Trophoblast cell (in vitro differentiated cells and primary cell): ENCODE measurements at places on chromosomes 5 and 9.

- peak; percentile 65 for DNase-seq
Observed at GRCh38 chr9:123044586-123044985, 11.1 kb downstream of the GPR21 start.

DNA sequence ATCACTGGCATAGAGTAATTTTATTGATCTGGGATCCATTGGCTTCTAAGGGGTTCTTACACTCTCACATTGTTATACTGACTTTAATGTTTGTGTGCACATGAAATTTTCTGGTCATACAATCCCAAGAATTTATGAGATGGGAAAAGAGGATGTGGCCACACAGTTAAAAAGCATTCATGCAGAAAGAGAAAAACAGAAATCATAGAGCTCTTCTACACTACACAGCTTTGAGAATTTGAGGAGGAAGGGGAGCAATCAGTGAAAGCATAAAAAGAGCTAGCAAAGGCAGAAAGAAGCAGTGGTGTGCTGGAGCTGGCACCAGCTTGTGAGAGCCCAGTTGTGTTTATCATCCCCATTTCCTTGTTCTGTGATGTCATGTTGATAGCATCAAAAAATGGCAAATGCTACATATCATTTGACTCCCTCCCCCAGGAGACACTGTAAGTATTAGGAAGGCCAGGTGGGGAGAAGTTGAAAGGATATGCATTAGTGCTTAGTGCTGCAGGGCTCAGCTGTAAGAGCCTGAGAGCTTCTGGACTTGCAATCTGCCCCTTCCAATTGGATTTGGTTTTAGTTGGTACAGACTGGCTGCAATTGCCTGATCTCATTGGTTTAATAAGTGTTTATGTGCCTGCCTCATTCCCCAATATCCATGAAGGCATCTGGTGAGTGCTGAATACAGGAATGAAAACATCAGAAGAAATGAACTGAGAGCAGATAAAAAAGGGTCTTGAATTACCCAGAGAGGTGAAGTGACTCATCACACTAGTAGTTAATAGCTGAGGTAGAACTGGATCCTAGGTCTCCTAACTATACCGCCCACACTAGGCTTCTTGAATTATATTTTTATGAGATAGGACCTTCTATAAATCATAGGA is 30.9 kb downstream of the RHOBTB3 start:
- DNase-seq, result no peak

DNA sequence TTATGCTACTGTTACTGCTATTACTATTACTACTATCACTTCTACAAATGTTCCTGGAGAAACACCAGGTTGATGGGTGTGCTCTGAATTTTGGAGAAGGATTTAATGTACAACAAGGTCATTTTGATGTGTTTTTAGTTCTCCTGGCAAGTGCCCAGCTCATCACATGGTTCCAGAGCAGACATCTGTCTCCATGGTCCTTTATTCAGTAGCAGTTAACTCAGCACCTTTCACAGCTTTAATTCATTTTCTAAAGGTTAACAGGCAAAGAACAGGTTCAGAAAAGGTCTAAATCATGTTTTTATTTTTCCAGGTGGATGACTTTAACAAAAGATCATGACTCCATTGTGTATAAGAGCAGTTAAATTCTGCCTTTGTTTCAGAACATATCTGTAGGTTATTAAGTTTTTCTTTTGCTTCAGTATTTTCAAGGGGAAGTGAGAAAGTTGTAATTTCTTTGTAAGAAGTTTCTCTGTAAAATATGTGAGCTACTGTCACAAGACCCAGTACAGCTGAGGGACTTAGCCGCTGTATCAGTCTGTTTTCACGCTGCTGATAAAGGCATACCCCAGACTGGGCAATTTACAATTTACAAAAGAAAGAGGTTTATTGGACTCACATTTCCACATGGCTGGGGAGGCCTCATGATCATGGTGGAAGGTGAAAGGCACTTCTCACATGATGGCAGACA is 41.9 kb downstream of the MTRR start:
- no peak for DNase-seq

GRCh38 chr5:111509119-111509518 is 3.2 kb downstream of the STARD4 start:
- no peak for DNase-seq

- DNase-seq, result no peak
Observed at GRCh38 chr9:114638404-114638803, 19.2 kb downstream of the TEX53 start.

- DNase-seq, result peak; percentile 66
Observed at GRCh38 chr5:172830876-172831662, 3.0 kb upstream of the ERGIC1 start.

DNA sequence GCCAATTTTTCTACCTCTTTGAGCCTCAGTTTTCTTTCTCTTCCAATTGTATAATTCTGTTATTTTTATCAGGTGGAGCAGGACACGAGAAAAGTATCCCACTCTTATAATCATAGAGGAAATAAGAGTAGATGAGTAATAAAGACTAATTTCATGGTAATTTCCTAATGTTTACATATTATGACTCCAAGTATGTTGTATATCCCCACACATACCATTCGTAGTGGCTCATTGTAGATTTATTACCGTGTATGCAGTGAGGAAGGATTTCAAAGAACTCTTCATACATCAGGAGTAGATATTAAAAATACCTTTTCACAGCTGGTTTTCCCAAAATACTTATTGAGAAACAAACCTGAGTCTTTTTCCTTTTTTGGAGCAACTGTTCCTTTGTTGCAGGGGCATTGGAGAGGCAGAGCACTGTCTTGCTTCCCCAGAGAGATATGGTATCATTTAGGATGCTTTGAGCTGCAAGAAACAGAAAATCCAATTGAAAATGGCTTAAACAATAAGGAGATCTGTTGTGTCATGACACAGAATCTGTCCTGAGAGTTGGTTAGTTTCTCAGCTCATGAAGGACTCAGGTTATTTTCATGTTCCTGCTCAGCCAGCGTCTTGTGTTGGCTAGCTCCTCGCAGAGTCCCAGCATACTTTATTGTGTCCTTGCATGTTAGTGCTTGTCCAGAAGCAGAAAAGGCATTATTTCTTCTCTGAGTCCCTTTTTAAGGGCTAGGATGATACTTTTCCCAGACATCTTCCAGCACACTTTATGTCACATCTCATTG is 291.2 kb downstream of the ARHGAP26 start:
- no peak for DNase-seq

DNA sequence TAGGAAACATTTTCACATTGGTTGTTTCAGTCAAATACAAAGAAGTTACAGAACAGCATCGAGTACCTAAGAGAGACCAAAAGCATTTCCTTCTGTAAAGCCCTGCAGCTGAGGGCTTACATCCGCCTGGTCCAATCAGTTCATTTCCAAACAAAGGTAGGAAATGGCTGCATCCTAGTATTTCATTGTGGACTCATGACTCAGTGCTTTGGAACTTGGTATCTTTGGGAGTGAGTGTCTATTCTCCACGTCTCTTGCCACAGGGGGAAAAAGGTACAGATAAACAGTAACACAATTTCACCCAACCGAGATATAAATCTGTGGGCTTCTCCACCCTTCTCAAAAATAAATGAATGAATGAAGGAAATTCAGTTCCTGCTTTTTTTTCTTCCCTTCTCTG is 75.4 kb downstream of the NFIB start:
- peak; percentile 82 for DNase-seq

- DNase-seq, result no peak
Observed at GRCh38 chr9:72809586-72809985, 143.3 kb downstream of the ALDH1A1 start.

DNA sequence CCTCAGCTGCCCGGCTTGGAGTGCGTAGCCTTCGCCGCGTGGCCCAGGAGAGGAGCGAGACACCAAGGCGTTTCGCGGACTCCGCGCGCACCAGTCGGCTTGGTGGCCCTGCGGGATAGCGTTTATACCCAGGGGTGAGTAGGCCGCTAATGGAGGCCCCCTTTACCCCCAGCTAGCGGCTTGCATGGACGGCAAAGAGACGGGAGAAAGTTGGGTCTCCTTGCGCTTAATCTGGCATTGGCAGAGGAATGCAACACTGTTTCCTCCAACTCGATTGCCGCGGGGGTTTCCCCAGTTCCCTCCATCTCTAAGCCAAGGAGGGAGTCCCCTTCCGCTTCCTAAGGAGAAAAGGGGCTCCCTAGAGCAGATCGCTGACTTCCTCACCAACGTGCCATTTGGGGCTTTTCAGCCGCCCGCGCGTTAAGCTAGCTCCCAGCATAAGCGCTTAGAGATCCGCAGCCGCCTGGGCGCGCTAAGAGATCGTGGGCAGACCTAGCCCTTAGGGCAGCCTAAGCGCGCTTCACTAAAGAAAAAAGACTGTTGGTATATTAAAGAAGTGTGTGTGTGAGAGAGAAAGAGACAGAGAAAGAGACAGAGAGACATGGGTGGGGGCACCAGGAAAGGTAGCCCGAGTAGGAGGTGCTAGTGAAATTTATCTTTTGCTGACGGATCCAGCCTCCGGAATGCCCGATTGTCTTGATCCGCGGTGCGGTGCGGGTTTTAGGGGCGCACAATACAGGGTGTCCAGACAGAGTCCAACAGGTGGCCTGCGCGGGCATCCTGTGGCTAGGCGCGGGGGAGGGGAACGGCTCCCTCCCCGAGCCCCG is 597.9 kb upstream of the SGCD start:
- no peak for DNase-seq

DNA sequence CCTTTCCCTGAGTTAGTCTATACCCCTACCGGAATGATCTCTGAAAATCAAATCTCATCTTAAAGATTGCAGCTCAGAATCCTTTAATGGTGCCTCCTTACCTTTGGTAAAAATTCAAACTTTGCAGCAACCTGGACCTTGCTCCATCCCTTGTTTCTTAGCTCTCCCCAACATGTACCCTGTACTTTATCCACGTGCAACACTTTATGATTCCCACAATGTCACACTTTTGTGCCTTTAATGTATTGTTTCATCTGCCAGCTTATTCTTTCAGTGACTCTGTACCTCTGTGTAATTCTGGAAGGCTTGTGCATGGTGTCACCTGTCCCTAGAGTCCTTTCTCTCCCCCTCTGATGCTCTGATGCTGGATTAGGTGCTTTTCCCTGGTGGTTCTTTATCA is 9.5 kb downstream of the ACO1 start:
- DNase-seq, result no peak

GRCh38 chr9:121528642-121529041 is 29.0 kb upstream of the GGTA1 start:
- DNase-seq, result peak; percentile 90

DNA sequence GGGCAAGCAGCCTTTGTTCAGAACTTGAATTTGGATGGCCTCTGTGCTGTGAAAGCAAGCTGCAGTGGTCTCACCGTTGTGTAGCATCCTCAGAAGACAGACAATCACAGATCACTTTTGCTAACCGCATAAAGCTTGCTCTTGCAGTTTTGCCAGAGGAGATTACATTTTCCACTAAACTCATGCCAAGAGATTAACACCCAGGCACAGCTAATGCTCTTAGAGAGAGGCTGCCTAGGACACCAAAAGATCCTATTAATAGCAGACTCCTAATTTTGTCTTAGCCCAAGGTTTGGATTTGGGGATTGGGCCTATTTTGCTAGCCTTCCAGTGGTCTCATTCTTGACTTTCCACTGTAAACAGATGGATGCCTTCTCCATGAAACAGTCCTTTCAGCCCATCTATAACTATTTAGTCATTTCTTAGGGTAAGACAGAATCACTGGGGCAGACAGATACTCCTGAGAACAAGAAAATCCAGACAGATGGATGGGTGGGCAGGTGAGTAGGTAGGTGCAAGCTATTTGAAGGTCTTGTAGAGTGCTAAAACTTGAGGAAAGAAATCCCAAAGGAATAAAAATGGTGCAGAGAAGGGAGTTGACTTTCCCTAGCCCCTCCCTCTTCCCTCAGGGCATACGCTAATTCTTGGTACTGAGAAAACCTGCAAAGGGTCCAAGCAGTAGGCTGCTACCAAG is 506.2 kb downstream of the SPOCK1 start:
- no peak for DNase-seq

DNA sequence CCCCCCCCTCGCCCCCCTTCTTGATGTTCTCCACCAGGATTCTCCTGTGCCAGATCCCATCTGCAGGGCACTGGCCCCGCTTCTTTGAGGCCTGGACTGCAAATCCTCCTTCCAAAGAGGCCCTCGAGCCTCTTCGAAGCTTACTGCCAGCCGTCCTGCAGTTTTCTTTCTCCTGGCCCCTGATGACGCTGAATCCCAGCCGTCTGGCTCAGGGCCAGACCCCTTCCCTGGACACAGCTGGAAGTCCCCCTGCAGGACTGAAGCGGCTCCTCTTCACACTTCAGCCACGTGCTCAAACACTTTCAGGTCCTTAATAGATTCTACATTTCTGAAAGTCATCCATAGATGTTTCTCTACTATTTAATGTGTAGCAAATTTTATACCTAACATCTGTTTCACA is 121.5 kb downstream of the EHMT1 start:
- no peak for DNase-seq

DNA sequence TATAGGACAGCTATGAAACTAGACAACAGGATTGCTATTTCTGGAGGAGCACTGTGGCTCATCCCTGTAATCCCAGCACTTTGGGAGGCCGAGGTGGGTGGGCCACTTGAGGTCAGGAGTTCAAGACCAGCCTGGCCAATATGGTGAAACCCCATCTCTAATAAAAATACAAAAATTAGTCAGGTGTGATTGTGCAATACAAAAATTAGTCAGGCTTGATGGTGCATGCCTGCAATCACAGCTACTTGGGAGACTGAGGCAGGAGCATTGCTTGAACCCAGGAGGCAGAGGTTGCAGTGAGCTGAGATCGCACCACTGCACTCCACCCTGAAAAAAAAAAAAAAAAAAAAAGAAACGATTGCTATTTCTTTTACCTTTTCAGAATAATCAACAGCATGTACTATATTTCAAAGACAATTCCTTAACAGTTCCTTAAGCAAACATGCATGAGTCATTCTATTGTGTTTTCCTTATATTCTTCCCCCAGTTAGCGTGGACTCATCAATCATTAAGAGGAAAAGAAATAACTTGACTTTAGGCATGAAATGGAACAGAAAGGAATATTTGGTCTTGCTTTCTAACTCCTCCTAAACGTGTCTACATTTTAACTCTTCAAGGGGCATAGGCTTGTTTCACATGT is 162.6 kb downstream of the TAF11L14 start:
- DNase-seq, result no peak

DNA sequence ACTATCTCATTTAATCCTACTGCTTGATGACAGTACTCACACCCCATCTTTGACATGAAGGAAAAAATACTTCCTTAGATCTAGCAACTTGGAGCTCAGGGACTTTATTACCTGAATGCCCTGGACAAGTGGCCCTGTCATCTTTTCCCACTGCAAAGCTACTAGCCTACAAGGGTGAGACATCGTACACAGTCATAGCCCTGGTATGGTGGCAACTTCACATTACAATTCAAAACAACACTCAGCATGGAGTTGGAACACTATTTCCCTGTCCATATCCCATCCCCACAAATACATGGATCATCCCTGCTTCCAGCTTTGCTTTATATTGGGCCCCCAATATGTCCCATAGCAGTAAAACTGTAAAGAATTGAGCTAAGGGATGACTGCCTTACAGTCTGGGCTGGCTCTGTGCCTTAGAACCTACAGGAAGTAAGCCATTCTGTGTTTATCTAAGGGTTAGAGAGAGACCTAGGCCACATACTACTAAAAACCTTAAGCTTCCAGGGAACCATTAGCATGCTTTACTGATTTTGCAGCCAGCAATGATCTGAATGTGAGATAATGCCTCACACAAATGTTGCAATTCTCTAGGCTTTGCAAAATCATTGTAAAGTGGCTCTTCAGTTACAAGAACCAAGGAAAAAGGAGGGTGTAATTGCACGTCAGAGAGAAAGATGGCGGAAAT is 55.9 kb downstream of the OTULIN start:
- peak; percentile 95 for DNase-seq

GRCh38 chr5:37771731-37772130 is 68.1 kb downstream of the GDNF start:
- peak; percentile 88 for DNase-seq
